Chondrocyte (in vitro differentiated cells): ENCODE measurements at places on chromosomes 5 and 9. TPM values are rescaled to one million over a fixed set of nuclear protein-coding genes. Genes with fewer than 3 reads are reported as not detected.

- no peak for DNase-seq
Observed at GRCh38 chr9:84860249-84861115, 191.0 kb downstream of the NTRK2 start.

DNA sequence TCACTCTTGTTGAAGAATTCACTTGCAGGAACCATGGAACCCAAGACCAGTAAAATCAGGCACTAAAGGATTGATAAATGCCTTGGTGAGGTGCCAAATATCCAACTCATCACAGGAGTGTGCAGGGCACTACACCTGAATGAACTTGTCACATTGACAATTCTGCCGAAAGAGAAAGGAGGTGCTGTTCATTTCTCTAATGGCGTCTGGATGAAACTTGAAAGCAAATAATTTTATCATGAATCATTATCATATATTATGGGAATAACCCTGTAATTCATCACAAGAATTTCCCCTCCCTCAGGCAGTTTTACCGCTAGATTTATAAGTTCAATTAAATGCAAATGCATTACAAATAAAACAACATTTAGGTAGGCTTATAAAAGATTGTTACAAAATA is 360.0 kb downstream of the GLIS3 start:
- DNase-seq = no peak

DNA sequence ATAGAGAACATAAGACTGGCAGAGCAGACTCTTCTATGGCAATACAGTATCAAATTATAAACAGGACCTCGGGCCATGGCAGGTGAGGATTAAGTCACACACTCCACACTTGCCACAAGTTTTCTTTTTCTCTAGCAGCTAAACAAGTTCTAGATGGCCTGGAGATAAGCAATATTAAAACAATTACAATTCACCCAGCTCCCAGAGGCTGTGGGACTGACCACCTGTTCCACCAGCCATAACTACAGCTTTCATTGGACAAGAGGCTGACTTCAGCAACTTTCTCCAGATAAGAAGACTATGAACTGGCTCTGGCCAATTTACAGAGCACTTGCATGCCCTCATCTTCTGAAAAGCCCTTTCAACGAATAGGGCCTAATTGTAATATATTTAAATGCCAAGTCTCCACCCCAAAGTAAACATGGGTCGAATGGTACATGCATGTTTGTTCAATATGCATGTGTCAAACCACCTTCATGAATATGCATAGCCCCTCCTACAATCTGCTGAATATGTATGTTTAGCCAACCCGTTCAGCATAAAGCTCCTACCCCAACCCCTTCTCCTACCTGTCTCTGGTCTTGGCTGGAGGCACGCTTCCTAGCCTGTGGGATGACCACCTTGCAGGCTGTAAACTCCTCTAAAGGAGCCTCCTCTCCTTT is 6.1 kb upstream of the CFAP157 start:
- no peak for DNase-seq

- DNase-seq = no peak
Observed at GRCh38 chr9:112866662-112867274, 23.9 kb downstream of the SLC46A2 start.

SEMA4D gene
- total RNA-seq = 3.3 to 3.8 TPM (median 3.8 TPM) in 3 replicates
